ENCODE measurements at places on chromosomes 6 and 20.

DNA sequence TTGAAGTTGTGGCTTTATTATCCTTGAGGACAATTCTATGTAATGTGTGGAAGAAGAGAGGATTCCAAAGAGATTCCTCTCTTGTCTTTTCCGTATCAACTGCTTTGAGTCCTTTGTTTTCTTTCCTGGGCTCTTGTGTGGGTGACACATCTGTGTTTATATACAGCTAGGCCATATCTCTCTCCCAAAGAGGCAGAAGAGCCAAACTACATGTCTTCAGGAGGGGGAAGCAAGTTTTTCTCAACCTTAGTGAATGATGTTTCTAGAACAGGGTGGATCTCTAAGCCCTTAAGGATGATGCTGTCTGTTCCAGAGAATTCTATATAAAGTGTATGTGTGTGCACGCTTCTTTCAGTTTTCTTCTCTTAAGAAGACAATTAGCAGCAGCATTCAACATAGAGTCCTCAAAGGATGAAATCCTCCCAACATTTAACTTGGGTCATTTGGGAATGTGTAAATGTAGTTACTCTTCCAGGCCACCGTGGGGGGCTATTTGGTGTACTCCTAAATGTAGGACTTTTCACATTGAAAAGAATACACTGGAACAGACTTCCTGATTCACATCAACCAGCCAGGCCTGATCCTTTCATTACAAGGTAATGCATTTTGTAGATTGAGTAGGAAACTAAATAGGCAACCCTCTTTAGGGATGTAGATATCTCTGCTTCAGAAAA lies 92.8 kb upstream of the EEF1E1 start:
- no peak for DNase-seq

- no peak for DNase-seq
Observed at GRCh38 chr6:142476452-142476851, 174.6 kb downstream of the ADGRG6 start.

DNA sequence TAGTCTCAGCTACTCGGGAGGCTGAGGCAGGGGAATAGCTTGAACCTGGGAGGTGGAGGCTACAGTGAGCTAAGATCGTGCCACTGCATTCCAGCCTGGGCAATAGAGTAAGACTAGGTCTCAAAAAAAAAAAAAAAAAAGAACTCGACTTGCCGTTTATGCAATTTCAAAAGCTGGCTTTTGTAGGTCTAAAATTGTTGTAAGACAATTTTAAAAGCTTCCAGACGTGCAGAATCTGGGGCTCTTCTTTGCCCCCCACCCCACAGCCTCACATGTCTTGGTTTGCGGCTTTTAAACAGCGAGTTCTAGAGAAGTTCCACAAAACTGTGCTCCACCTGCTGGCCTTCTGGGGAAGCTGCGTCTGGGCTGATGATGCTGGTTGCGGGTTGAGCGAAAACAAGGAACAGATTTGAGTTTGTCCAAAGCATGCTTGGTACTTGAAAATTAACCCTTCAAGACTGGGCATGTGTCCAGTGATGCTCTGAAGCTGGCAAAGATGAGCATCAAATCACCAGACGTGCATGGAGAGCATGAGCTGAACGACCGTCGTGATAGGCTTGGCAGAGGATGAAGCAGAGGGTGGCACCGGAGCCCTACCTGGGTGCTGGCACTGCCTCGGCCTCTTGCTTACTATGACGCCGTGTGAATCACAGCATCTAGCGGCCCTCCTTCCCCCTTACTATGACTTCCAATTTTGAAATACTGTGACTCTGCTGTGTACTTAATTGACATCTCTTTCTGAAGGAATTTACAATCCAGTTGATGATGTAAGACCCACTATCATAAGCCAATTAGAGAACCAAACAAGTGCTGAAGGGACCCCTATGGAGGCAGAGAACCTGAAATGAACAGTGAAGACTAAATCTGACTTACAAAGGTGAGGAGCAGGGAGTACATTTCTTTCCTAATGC lies 171.4 kb downstream of the GMPR start:
- DNase-seq, result peak; percentile 74

DNA sequence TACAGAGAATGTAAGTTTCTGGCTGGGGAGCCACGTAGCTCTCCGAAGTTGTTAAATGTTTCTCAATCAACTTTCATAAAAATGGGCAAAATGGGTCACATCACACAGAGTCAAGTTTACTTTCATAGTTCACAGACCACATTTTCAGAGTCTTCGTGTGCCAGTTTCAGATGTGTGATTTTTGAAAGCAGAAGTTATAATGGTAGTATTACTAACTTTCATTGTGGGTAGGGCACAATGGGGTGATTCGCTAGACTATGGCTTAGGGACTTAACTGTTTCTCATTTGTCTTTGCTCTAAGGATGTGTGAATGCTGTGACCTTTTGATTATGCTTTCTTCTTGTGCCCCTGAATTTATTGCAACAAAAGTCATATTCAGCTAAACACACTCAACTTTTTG lies 109.0 kb upstream of the SUPT3H start:
- no peak for DNase-seq

GRCh38 chr6:153790048-153790447 lies 249.0 kb upstream of the OPRM1 start:
- DNase-seq, result no peak

DNA sequence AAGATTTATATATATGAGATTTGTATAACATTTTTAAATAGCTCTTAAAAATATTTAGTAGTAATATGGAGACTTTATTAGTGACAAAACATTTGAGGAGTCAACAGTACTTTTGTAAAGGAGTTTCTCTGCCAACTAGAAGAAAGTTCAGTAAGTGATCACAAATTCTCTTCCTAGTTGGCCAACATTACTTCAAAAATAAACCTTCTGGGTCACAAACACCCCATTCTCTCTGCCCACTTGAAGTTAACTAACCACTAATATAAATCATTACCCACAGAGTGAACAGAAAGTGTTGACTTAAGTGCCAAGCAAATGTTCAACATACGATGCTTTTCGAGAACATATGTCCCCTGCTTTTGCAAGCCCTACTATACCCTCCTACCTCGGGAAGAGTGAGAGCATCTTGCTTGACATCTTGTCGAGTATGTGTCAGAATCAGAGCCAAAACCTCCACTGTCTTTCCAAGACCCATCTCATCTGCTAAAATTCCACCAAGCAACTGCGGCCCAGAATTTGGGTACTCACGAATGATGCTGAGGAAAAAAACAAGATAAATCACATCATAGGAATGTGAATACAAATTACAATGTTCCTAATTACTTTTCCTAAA lies 16.9 kb downstream of the SHPRH start:
- DNase-seq, result no peak

- DNase-seq, result no peak
Observed at GRCh38 chr20:16580620-16581019, 7.4 kb upstream of the KIF16B start.

- no peak for DNase-seq
Observed at GRCh38 chr6:134675110-134676054, 274.5 kb downstream of the ALDH8A1 start.

- DNase-seq, result peak; percentile 3
Observed at GRCh38 chr6:29424575-29424974, 9.8 kb downstream of the OR12D1 start.

- DNase-seq, result peak; percentile 58
Observed at GRCh38 chr6:15296735-15297134, 50.9 kb downstream of the JARID2 start.

GRCh38 chr6:74632196-74632875 lies 573.5 kb downstream of the COL12A1 start:
- no peak for DNase-seq

DNA sequence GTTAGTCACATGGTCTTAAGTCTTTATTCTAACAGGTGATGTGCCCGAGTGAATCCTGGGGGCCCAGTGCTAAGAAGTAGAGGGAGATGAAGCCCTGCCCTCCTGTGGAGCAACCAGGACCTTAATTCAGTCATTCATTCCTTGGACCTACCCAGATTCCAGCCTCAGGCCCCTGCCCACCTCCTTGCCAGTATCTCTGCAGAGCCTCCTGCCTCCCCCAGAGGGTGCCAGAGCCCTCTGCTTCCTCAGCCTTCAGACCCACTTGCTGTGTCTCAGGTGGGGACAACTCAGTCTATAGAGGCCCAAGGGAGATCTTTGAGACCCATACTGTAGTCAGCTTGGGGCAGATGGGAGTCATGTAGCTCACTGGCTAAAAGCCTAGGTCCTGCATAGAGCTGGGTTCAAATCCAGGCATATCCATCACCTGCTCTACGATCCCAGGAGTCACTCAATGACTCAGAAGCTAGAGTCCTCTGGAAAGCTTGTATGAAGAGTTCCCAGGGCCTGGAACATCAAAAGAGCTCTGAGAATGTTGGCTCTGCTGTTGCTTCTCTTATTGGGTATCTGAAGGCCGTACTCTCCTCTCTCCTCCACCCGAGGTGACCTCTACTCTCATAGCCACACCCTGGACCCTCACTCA lies 3.9 kb upstream of the SIGLEC1 start:
- peak; percentile 57 for DNase-seq
